Retinal pigment epithelial cell (primary cell): ENCODE measurements at places on chromosomes 6 and 20.
A peak's percentile ranks its signal among the peaks of the same experiment; 100 is the strongest.

DNA sequence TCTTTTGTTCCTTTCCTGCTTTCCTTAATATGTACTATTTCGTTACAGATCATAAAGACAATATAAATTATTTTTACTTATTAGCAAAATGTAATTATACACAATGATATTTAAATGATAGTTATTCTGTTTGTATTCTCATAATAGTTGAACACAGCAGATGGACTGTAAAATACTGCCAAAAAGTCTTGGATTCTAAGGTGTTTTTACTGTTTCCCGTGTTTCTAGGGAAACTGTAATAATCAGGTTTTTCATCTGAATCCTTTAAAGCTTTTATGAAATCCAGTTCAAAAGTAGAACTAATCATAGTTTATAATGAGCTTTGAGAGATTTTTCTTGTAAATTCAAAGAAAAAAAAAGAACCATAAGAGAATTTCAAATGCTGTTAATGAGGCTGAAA lies 148.4 kb downstream of the GRIK2 start:
- no peak for DNase-seq

DNA sequence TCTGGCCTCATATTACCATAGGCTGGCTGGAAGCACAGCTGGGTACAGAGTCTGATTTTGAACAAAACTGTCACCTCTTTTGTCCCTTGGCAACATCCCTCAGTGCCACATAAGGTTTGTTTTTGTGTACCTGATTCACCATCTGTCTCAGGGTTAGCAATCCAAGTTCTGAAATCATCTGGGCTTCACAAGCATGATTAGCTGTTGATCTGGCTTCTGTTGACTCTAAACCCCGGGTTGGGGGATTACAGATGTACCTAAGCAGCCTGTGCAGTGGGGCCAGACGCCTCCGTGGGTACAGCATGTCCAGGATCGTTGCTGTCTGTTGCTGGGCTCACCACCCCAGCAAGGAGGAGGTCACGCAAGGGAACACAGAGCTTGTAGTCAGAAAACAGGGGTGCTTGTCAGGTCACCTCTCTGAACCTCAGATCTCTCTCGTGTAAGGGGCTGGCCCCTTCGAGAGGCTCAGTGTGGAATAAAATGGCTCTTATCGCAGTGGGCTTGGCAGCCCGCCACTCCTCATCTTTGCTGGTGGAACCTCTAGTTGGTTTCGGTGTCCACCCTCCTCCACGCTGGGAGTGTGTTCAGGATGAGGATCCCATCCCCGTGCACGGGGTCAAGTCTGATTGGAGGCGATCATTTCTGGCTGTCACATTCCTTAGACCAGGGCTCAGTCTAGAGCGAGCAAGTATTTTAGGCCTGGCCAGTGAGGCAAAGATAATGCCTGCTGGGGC lies 39.2 kb upstream of the ZNF831 start:
- no peak for DNase-seq

GRCh38 chr20:38260378-38261053 lies at the start of gene KIAA1755:
TSS of gene KIAA1755 (minus strand) at chr20:38260735. CDS start at chr20:38260500, 235 bp downstream.
- no peak for DNase-seq

DNA sequence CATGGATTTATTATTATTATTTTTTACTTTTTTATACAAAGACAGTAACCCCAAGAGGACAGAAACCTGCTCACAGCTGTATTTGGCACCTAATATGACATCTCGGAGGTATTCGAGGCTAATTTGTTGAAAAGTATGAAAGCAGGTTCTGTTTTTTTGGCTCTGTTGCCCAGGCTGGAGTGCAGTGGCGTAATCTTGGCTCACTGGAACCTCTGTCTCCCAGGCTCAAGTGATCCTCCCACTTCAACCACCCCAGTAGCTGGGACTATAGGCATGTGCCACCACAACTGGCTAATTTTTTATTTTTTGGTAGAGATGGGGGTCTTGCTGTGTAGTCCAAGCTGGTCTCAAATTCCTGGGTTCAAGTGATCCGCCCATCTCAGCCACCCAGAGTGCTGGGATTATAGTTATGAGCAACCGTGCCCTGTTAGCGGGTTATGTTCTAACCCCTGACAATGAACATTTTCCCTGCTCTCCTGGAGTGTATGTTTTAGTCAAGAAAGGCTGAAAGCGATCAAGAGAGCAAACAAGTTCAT lies 53.7 kb upstream of the ZNF217 start:
- no peak for DNase-seq

GRCh38 chr6:47032974-47033765 lies 9.0 kb downstream of the ADGRF1 start:
- DNase-seq, result no peak

DNA sequence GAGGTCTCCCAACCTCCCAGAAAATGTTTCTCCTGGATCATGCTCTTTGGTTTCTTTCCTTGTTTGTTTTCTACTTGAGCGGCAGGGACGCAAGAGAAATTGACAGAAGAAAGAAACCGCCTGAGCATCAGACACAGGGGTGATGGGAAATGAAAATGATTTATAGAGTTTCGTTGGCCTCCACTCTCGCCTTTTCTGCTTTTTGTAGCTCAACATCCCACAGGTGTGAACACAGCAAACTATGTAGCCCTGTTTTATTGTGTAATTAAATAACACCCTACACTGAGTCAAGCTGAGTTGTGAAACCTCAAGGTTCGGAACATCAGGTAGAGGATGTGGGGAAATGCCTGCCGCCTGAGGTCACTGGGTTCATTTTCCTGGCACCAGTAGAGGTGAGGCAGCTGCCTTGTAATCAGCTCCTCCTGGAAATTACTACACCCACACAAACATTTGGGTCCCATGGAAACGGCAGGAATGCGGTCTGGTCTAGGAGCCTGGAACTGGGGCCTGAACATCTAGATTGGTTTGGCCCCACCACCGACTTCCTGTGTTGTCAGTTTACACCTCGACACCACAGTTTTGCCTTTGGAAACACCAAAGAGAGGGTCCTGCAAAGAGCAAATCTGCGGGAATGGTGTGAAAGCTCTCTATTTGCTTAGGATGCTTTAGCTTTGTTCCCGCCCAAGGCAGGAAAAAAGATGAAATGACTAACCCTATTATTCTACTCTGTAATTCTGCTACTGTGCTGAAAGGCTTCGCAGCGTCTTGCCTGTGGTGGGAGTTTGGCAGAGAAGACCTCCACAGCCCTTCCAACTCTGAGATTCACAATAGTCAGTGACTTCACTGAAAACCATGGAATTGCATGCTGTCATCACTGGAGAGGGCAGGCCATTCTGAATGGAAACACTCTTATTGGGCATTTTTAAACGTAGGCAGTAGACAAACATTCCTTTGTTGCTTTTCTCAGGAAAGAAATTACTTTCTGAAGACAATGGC lies 53.0 kb downstream of the ADAT2 start:
- DNase-seq, result peak; percentile 95

- DNase-seq, result no peak
Observed at GRCh38 chr6:44681761-44682160, 294.3 kb downstream of the CDC5L start.

DNA sequence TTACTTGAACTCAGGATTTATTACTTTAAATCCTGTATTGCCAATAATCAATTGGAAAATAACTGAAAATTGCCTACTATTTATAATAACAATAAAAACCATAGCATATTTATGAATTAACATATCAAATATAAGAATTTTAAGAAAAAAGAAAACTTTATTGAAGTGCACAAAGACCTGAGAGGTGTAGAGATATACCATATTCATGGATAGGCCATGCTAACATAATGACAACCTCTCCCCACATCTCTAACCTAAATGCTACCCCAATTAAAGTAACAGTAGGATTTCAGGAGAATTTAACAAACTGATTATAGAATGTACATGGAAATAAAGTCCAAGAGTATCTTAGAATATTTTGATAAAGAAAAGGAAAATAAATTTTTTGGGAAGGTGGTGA lies 5.1 kb upstream of the HLA-DMB start:
- DNase-seq, result no peak

- DNase-seq, result no peak
Observed at GRCh38 chr6:162116902-162117525, 610.6 kb downstream of the PRKN start.

DNA sequence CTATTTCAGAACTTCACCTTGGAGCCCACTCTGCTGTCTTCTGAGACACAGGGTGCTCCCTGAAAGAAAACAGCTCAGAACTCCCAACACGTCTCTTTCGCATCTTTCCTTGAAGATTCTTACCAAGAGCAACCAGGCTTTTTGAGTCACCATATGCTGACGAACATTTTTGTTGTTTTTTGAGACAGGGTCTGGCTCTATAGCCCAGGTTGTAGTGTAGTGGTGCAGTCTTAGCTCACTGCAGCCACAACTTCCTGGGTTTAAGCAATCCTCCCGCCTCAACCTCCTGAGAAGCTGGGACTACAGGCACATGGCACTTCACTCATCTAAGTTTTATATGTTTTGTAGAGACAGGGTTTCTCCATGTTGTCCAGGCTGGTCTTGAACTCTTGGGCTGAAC lies 68.5 kb downstream of the TRMT11 start:
- DNase-seq, result no peak

- DNase-seq, result no peak
Observed at GRCh38 chr6:157173776-157174175, 149.5 kb downstream of the TMEM242 start.

DNA sequence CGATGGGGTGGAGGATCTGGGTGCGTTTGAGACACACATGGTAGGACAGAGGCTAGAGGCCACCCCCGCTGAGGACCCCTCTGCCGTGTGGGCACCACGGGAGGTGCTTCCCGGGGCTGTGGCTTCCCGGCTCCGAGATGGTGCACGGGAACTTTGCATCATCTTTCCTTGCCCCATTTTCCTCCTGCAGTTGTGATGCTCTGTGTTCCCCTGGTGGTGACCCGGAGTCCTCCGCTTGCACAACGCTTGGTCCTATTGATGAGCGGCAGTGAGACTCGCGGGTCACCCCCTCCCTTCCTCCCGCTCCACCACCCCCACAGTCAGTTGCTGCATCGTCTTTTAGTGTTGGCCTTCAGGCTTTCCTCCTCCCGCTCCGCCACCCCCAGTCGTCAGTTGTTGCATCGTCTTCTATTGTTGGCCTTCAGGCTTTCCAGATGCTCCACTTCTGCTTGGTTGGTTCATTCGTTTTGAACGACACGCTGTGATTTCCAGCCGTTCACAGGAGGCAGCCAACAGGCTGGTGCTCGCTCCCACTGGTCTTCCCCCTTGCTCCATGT lies 37.3 kb downstream of the PYGB start:
- DNase-seq, result no peak

DNA sequence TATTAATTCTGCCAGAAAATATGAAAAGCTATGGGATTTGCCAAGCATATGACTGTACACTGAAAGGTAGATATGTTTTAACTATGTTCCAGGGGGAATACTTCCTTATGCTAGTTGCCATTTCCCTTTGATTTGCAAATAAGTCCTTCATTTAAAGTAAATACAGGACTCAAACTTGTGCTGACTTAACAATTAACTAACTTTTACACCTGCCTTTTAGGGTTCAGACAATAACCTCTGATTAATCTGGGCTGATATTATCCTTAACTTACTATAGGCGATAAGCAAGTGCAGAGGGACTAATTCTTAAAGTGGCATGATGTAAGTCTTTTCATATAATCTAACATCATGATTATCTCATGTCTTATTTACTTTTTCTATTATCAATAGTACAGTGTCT lies 143.1 kb downstream of the AHI1 start:
- no peak for DNase-seq

DNA sequence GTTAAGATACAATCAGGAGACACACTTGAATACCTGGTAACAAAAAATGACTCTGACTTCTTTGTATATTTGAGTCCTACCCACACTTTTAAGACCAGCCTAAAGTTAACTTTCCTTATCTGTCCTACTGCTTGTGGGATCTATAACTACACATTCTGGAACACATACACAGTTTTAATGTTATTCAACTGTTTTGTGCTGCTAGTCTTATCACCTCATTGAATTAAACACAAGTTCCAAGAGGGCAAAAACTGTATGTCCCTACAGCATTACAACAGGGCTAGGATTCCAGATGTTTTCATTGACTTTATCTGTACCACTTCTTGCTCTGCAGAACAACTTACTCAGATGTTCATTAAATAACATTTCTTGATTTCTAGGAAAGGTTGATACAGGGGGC lies 2.8 kb downstream of the HMGN3 start:
- DNase-seq, result no peak

DNA sequence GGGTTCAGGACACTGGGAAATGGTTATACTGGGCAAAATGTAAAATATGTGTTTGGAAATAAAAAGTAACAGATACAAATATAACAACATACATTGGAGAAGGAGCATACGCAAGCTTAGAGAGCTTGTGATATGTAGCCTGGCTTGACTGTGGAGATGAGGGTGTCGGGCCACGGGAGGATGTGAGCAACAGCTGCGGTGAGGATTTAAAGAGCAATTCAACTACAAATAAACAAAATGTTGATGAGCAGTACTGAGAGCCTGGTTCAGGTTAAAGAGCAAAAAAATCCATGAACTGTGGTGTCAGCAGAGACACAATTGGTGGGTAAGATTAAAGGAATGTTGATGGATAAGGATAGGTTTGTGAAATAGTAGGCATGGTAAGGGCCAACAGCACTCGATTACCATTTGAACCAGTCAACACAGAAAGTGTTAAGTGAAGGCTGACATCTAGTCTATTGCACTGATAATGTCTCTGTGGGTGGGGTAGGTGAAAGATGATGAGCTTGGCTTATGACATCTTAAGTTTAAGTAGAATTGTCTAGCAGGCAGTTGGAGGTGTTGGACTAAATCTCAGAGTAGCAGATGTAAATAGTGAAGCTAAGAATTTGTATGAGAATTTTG lies 723.2 kb downstream of the EPM2A start:
- DNase-seq, result no peak

- no peak for DNase-seq
Observed at GRCh38 chr6:164523087-164523654, 786.2 kb downstream of the C6orf118 start.

GRCh38 chr6:14443629-14444268 lies 326.2 kb downstream of the CD83 start:
- DNase-seq, result no peak

- peak; percentile 16 for DNase-seq
Observed at GRCh38 chr6:28488916-28489365, 26.7 kb downstream of the GPX6 start.

DNA sequence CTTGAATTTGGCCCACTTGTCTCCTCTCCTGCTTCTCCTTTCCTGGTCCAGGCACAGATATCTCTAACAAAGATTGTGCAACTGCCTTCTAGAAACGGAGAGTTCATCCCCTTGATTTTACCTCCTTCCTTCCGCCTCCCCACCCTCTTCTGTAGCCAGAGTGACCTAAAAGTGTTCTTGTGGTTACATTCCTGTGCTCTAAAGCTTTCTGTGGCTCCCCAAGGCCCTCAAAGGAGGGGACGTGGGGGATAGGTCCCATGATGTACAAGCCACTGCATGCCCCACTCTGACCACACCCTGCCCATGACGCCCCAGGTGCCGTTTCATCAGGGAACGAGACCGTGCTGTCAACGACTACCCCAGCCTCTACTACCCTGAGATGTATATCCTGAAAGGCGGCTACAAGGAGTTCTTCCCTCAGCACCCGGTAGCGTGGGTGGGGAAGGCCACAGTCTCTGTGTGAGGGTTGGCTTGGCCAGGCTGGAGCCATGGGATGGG lies 8.2 kb downstream of the CDC25B start:
- DNase-seq, result no peak

GRCh38 chr6:76752841-76753240 lies 680.4 kb upstream of the IMPG1 start:
- no peak for DNase-seq
